ENCODE measurements at places on chromosomes 6 and 20.

DNA sequence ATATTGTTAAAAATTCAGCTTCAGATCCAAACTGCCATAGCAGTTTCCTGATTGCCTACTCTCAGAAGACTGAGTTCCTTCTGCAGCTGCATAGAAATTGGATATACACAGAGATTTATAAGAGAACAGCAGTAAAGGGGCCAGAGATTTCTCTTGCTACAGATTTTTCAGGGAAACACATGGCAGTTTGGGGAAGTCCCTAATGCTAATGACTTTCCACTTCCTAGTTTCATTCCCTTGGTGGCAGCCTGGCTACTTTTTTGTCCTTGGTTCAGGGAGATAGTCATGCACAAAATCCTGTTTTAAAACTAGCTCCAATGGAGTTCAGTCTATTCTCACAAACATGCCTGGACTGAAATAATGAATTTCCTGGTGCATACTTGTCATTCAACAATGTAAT, 125.3 kb upstream of the PLCB4 start:
- DNase-seq, result no peak

GRCh38 chr6:33610067-33610466, 11.1 kb upstream of the ITPR3 start:
- DNase-seq, result no peak

- no peak for DNase-seq
Observed at GRCh38 chr6:23611776-23612381, 514.1 kb upstream of the NRSN1 start.

DNA sequence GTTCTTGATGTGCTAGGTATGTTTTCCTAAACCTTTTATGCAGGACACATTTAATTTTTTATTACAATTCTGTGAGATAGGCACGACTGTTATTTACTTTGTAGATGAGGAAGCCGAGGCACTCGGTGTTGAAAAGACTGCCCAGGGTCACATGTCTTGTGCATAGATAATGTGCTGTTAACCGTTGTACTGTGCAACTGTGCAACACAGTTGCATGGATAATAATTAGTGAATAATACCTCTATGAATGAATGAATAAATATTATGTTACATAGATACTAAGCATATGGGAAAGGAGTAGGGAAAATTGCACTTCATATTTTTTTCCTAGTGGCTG, 60.3 kb upstream of the DEK start:
- no peak for DNase-seq

- DNase-seq, result peak; percentile 84
Observed at GRCh38 chr6:16481697-16482399, 243.5 kb downstream of the GMPR start.

- DNase-seq, result no peak
Observed at GRCh38 chr6:5423251-5423650, 161.9 kb downstream of the FARS2 start.

DNA sequence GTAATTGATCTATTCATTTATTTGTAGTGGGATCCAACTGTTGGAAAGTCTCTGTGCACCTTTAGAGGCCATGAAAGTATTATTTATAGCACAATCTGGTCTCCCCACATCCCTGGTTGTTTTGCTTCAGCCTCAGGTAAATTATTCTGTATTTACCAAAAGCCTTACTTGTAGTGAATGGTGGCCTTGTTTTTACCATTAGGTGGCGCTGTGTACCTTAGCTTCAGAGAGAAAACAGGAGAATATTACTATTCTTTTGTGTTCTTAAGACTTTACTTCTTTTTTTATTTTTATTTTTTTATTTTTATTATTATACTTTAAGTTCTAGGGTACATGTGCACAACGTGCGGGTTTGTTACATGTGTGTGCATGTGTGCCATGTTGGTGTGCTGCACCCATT, 23.7 kb downstream of the PEX7 start:
- no peak for DNase-seq

DNA sequence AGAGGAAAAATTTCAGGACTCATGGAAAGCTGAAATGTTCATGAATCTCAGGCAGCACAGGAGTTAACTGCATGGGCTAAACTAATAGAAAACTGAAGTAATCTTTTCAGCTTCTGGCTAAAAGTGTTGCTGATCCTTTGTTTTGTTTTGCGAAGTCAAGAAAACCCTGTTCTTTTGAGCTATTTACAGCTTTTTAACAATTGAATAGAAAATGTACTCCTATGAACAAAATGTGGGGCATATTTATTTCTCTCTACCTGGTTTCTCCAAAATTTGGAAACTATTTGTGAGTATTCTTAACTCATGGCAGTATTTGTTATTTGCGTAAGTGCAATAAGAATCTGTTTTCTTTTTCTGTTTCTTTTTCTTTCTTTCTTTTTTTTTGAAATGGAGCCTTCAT, 818.8 kb upstream of the CITED2 start:
- no peak for DNase-seq

DNA sequence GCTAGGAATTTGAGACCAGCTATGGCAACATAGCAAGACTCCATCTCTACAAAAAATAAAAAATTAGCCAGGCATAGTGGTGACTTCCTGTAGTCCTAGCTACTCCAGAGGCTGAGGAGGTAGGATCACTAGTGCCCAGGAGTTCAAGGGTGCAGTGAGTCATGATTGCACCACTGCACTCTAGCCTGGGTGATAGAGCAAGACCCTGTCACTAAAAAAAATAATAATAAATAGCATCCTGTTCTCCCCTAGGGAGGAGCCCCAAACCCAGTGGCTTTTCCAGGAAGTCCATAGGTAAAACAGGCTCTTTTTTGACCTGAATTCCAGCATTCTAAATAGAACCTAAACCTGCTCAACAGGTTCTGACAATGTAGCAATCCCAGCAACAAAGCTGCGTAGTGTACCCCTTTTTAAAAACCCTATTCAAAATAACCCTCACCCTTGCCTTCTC, 192.0 kb downstream of the ALDH8A1 start:
- no peak for DNase-seq

GRCh38 chr6:11429577-11429976, 108.0 kb upstream of the TMEM170B start:
- DNase-seq, result no peak

DNA sequence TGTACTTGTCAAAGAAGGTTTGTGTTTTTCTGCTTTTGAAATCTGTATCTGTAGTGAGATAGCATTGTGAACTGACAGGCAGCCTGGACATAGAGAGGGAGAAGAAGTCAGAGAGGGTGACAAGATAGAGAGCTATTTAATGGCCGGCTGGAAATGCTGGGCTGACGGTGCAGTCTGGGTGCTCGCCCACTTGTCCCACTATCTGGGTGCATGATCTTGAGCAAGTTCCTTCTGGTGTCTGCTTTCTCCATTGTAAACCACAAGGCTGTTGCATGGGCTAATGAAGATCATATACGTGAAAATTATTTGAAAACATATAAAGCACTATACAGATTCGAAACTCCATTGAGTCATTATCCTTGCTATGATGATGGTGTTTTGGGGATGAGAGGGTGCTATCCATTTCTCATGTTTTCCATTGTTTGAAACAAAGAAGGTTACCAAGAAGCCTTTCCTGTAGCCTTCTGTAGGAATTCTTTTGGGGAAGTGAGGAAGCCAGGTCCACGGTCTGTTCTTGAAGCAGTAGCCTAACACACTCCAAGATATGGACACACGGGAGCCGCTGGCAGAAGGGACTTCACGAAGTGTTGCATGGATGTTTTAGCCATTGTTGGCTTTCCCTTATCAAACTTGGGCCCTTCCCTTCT, 18.4 kb downstream of the CD83 start:
- no peak for DNase-seq

- DNase-seq, result no peak
Observed at GRCh38 chr20:41526327-41526726, 91.8 kb downstream of the CHD6 start.
